H54 (cell line): ENCODE measurements at places on chromosomes 7 and 10.

DNA sequence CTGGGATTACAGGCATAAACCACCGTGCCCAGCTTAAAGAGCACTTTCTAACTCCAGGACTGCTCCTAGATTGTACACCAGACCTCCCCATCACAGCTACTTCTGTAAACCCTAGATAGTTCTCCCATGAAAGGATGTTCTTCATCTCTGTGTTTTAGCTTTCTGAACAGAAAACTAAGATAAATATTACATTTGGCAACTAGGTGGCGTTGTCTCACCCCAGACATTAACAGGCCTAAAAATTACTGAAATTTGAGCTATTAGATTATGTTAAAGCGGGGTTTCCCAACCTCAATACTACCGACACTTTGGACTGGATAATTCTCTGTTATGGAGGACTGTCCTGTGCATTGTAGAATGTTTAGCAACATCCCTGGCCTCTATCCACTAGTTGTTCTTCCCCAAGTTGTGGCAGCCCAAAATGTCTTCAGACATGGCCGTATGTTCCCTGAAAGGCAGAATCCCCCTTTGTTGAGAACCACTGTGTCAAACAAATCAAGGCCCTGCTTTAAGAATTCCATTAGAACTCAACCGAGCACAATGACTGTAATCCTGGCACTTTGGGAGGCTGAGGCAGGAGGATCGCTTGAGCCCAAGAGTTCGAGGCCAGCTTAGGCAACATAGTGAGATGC lies 19.1 kb downstream of the ATOH7 start:
- no peak for DNase-seq

DNA sequence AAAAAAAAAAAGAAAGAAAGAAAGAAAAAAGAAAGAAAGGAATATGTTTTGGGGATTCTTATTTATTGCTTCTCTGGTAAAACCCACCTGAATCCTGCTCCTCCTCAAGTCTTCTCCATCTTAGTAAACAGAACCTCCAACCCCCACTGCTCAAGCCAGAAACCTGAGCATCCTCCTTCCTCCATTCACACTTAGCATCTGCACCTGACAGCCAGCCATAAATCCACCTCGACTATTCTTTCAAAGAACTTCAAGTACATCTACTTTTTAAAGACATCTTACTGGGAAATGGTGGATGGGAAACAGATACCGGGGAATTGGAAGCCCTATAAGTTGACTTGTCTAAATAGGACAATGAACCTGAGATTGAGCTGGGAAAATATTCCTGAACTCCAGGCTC lies 519.9 kb upstream of the DPP6 start:
- DNase-seq, result no peak

DNA sequence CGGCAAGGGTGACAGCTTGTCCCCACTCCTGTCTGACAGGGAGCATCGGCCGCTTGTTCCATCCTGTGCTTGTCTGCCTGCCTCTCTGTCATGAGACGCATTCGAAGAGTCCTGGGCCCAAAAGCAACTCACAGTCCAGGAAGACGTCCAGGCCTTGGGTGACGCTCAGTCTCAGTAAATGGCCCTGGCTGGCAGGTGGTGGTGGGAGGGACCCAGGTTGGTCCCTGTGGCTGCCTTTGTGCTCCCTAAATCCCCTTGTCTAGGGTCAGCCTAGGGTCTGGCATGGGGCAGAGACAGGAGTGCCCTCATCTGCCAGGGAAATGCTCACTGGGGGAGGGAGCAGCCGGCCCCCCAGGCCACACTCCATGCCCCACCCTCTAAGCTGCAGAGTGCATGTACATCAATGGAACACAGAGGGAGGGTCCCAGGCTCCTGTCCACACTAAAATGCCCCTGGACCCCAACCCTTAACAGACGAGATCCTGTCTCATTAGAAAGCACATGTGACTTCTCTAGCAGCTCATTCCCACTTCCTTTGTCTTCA lies 295.2 kb upstream of the ZNF32 start:
- no peak for DNase-seq

GRCh38 chr7:37557571-37558209 lies 109.0 kb upstream of the ELMO1 start:
- DNase-seq, result no peak

GRCh38 chr7:87036985-87037384 lies 22.5 kb downstream of the ELAPOR2 start:
- DNase-seq, result no peak

- no peak for DNase-seq
Observed at GRCh38 chr10:26221541-26221940, 5.0 kb downstream of the GAD2 start.

DNA sequence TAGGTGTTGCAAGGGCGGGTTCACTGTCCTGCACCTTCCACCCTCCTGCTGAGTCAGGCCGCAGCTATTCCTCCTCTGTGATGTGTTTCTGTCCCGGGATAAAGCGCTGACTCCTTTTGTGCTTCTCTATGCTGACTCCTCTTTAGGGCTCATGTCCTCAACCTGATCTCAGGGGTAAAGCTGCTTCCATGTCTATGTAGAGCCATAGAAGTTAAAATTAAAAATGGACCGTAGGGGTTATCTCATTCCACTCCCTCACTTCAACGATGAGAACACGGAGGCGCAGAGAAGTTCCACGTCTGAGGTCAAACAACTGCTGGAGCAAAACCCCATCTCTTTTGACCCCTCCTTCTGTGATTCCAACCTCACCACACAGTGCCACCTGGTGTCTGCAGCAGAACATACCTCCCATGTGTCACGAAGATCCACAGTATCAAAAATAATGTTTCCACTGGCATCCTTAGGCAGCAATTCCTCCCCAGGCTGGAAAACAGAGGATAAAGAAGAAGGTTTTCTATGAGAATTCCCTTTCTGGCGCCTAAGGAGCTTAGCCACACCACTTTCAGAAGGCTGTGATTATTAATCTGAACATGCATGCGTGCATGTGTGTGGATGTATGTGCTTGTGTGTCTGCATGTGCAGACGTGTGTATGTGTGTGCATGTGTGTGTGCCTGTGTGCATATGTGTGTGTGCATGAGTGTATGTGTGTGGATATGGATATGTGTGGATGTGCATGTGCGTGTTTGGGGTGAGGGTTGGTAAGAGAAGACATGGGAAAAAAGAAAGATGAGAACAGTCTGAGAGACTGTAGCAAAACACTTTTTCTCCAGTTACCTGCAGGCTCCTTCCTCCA lies 81.2 kb upstream of the UCN3 start:
- DNase-seq, result no peak

- DNase-seq, result peak; percentile 72
Observed at GRCh38 chr7:44977959-44978335, 868 bp downstream of the MYO1G start.

GRCh38 chr7:58086871-58087535 lies 637.0 kb downstream of the ZNF716 start:
- no peak for DNase-seq

GRCh38 chr10:113035732-113036312 lies 85.8 kb downstream of the TCF7L2 start:
- DNase-seq, result no peak

- DNase-seq, result no peak
Observed at GRCh38 chr10:28248092-28248491, 54.8 kb downstream of the MPP7 start.

- no peak for DNase-seq
Observed at GRCh38 chr7:141511316-141511675, 39.9 kb upstream of the AGK start.

GRCh38 chr7:156590212-156590611 lies 50.4 kb upstream of the RNF32 start:
- no peak for DNase-seq

DNA sequence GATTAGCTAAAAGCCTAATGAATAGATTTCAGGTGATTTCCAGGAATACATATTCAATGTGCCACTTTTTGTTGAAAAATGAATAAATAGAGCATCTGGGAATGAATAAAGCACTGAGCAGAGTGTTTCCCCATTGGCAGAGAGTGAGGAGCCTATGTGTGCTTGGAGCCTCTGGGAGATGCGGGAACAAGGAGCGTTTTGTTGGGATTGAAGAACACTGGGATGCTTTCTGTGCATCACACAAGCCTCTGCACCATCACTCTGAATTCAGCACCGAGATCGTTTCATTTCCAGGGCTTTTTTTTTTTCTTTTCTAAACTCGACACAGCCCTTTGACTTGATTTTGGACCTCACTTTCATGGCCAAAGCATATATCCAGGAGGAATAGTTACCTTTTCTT lies 111.4 kb downstream of the BAMBI start:
- DNase-seq, result no peak
